ENCODE measurements at places on chromosomes 3 and 15.

DNA sequence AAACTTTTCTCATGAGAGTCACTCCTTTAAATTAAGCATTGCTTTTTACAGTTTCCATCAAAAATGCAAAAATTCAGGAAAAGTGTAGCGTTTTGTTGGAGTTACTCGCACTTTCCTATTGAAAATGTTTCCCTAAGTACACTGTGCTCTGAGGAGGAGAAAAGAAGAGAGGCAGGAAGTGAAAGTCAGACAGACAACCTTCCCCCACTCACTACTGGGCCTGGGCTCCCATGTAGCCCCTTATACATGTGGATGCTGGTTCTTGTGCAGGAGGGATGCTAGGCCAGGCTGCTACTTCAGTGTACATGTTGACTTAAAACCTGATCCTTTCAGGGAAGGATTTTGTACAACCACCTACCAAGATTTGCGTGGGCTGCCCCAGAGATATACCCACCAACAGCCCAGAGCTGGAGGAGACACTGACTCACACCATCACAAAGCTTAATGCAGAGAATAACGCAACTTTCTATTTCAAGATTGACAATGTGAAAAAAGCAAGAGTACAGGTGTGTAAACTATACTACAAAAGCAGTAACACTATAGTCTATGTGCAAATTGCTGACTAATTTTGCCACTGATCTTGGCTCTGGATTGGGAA is 15.1 kb downstream of the KNG1 start:
- no peak for DNase-seq

DNA sequence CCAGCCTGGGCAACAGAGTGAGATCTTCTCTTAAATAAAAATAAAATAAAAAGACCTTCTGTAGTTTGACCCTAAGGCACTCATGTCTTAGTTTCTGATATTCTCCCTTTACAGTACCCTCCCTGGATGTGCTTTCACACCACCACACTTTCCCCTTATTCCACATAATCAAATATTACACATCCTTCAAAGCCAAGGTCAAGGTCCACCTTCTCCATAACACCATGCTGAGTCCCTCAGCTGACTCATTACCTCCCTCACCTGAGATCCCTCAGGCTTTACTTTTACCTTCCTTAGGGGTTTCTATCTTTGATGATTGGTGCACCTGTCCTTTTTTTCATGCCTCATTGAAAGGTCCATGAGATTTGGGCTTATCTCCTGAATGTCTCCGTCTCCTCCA is 25.5 kb upstream of the MNS1 start:
- DNase-seq = no peak

GRCh38 chr3:112136959-112137693 is 4.1 kb upstream of the GCSAM start:
- no peak for DNase-seq

GRCh38 chr15:72690938-72691337 is 4.9 kb downstream of the BBS4 start:
- no peak for DNase-seq

DNA sequence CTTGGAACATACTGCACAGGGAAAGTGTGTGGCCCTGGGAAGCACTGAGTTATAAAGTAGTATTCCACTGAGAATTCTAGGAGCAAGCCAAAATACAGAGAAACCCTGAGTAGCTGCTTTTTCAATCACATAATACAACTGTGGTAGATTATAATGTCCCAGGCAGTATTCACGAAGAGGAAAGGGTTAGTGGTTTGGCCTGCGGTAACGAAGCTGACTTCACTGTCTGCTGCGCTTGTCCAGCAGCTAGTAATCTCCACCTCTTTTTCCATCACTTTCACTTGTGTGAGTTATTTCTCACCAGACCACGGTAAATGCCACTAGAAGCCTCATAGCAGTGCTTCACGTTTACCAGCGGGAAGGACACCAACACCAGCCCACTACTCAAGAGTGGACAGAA is 34.4 kb downstream of the RPL39L start:
- DNase-seq = no peak

DNA sequence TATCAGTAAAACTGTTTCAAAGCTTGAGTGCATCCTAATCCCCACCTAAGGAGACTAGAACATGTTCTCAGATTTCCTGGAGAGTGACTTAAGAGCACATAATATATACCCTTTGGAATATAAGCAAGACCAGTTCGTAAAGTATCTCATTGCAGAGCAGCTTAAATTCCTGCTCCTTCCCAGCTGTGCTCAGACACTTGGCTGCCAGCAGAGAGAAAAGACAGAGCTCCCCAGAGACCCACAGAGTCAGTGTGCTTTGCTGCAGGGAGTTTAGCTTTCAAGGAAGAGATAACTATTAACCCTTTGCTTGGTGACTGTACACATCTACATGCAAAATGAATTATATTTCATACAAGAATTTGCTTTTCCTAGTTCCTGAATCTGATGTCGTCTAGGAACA is 338.1 kb upstream of the ARHGEF26 start:
- no peak for DNase-seq

DNA sequence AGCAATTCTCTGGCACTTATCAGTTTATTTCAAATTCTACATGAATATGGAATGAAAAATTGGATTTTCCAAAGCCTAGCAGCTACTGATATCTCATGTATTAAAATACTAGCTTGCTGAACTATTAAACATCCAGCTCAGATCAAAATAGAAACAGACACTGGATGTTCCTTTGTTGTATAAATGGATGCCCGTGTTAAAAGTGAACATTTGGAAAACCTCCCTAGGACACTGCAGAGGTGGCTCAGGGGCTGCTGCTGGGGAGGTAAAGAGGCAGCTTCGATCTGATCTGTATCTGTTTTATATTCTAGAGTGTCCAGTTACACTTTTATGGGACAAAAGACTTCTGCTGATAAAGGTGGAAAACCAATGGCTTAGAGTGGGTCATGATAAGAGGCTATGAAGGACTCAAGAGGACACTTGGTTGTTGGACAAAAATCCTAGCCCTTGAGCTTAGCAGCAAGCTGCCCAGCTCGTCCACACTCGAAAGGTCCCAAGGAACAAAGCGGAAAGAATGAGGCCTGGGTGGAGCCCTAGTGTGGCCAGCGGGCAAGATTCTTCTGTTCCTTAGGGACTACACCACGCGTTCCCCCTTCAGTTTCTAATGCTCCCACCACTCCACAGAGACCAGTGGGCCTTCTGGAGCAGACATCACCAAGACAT is 9.9 kb downstream of the MESD start:
- DNase-seq = no peak

GRCh38 chr3:194556086-194557056 is 69.6 kb upstream of the ATP13A3 start:
- no peak for DNase-seq
